Body of pancreas (tissue), 4 donors: ENCODE measurements at places on chromosomes 13 and 19.

- no peak overlapping the region for H3K4me3 ChIP-seq
- H3K36me3 ChIP-seq: no peaks in the 10 kb centered on the region
- H3K27ac ChIP-seq: no peak overlapping the region
- no peaks in the 10 kb centered on the region for H3K4me1 ChIP-seq
- no peak for DNase-seq
- H3K27me3 ChIP-seq: no peaks in the 10 kb centered on the region
Observed at GRCh38 chr19:44573627-44574026, 39.7 kb upstream of the IGSF23 start.

DNA sequence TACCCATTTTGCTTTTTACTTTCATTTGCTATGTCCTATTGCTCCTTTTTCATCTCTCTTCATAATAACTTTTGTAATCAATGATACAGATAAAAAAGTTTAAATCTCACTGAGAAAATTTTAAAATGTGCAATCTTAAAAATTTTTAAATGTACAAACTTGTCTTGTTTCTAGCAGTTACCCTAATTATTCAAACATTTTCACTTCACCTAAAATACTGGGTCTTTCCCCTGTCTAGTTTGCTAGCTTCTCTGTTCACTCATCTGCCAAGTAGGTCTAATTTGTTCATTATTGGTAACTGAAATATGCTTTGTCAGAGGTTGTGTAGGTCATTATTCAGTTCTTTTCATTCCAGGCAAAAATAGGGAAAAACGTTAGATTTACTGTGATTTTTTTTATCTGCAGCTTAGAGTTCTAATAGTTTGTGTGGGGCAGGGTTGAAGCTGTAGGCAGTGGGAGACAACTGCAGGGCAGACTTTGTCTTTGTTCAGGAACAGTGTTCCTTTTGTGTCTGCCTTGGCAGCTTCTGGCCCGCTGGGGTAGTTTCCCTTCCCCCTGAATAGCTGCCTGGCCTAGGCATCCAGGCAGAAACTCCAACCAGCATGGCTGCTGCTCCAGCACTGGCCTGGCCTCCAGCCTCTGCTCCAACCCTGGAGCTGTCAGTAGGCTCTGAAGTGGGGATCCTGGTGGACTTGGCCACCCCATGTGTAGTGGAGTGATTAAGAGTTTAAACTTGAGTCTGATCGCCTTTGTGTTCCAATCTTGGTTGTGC is 48.5 kb downstream of the WDFY2 start:
- H3K4me3 ChIP-seq: no peak overlapping the region
- DNase-seq: peak; percentile 29
- no peaks in the 10 kb centered on the region for H3K36me3 ChIP-seq
- peak overlapping the region; percentile 75 for H3K27ac ChIP-seq
- peaks cover 55% of the 10 kb centered on the region for H3K4me1 ChIP-seq
- no peaks in the 10 kb centered on the region for H3K27me3 ChIP-seq

GRCh38 chr13:49629947-49630346 is 1.6 kb downstream of the ARL11 start:
- no peak overlapping the region for H3K27ac ChIP-seq
- H3K4me1 ChIP-seq: peaks cover 5% of the 10 kb centered on the region
- H3K4me3 ChIP-seq: no peak overlapping the region
- no peaks in the 10 kb centered on the region for H3K27me3 ChIP-seq
- DNase-seq: no peak
- H3K36me3 ChIP-seq: no peaks in the 10 kb centered on the region

DNA sequence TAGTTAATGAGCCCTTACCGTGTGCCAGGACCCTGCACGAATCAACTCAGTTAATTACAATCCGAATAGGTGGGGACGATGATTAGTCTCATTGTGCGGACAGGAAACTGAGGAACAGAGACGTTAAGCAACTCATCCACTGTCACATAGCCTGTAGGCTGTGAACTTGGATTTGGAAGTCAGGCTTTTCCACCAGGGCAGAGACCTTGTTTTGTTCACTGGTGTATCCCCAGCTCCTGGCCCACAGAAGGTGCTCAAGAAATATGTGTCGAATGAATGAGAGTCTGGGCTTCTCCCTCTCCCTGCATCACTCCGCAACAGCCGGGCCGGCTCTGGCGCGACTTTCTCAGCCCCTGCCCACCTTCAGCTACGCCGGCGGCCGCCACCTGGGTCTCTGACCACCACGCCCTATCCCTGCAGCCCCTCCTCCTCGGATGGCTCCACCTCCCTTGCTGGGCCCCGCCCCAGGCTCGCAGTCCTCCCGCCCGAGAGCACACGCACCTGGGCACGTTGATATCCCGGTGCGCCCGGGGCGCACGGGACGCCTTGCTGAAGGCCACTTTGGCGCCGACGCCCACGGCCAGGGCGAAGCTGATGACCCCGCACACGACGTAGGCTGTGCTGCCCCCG is 1.3 kb downstream of the SHISA7 start:
- H3K27ac ChIP-seq: no peak overlapping the region
- no peaks in the 10 kb centered on the region for H3K27me3 ChIP-seq
- no peaks in the 10 kb centered on the region for H3K36me3 ChIP-seq

DNA sequence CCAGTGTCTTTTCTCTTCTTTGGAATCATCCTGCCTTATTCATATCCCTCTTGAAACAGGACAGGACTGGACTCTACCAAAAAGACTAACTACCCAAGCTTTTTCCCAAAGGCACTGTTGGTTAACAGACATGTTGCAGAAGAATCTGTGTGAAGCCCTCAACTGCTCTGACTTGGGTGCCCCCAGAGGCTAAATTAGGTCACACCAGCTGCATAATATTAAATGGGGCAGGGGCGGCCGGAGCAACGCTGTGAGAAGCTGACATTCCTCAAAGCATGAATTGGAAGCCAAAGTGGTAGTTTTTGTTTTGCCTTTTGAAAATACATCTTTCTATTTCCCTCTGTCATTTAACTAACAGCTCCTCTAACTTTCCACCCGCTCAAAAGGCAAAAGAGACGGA is 185.9 kb downstream of the LHFPL6 start:
- H3K4me1 ChIP-seq: no peaks in the 10 kb centered on the region
- DNase-seq: no peak
- no peak overlapping the region for H3K4me3 ChIP-seq
- no peaks in the 10 kb centered on the region for H3K27me3 ChIP-seq
- H3K27ac ChIP-seq: no peak overlapping the region
- H3K36me3 ChIP-seq: no peaks in the 10 kb centered on the region
